Smooth muscle cell of the coronary artery (primary cell): ENCODE measurements at places on chromosomes 1 and 21. TPM values are rescaled to one million over a fixed set of nuclear protein-coding genes. Genes with fewer than 3 reads are reported as not detected.

The GNAT2 gene
- 0.38 TPM in 1 of 2 replicates, not detected in the other for total RNA-seq

The KRTAP22-2 gene
- not detected in 2 replicates for total RNA-seq

The UBE2U gene
- not detected in 2 replicates for total RNA-seq

The PRKCZ gene
- 0.60 and 9.1 TPM in 2 replicates for total RNA-seq

The GCSAML gene
- not detected in 2 replicates for total RNA-seq

The CHRNB2 gene
- total RNA-seq: 0.23 TPM in 1 of 2 replicates, not detected in the other

The AGPAT3 gene
- 38.0 and 49.3 TPM in 2 replicates for total RNA-seq

The ANGPTL1 gene
- total RNA-seq: 2.8 and 5.6 TPM in 2 replicates

The PGD gene
- total RNA-seq: 61.6 and 114 TPM in 2 replicates

The SPRR1A gene
- not detected in 2 replicates for total RNA-seq

The C1orf141 gene
- not detected in 2 replicates for total RNA-seq

The IFI44 gene
- 10.4 and 11.2 TPM in 2 replicates for total RNA-seq

The FCN3 gene
- total RNA-seq: not detected in 2 replicates

The PRR9 gene
- not detected in 2 replicates for total RNA-seq

The MX1 gene
- 4.8 and 6.3 TPM in 2 replicates for total RNA-seq

The CNR2 gene
- total RNA-seq: not detected in 2 replicates
